Stimulated activated CD8-positive, alpha-beta memory T cell treated with anti-CD3 and anti-CD28 coated beads, Interleukin-4, amount 100 ng/mL, for 1 hour (primary cell): ENCODE measurements at places on chromosomes 12 and 14.

DNA sequence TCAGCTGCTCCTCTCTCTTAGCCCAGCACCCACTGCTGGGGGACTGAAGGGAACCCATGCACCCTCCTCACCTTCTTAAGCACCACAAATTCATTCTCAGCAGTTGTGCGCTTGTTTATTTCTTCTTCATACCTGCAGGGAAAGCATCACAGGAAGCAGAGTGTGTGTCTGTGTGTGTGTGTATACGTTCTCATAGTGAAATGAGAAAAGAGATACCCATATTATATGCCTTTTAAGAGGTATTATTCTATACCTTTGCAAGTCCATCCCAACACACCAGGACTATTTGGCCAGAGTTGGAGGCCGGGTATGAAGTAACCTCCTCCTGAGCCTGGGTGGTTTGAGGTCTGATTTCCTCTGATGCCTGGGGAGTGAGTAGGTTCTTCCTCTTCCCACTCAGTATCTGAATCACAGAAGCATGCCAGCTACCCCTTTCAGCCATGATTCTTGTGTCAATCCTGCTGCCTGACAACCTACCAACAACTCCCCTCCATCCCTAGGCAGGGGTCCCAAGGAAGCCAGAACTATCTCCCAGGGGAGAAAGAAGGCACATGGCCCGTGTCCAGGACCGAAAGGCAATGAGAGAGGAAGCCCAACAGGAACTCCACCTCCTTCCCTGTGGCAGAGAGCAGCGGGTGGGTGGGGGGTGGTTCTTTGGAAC lies 3.0 kb downstream of the KRT73 start:
- no peak for DNase-seq

DNA sequence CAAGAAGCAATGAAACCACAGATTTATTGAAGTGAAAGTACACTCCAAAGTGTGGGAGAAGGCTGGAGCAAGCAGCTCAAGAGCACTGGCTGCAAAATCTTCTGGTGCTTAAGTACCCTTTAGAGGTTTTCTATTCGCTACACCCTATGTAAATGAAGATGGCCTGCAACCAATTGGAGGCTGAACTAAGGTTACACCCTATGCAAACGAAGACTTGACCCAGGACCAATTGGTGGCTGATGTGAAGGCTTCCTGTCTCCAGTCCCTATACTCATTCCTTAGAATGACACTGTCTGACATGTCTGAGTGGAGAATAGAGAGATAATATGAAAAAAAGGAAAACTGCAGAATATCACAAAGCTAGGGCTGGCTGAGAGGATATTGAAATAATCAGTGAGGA lies 57.2 kb downstream of the ALG10B start:
- no peak for DNase-seq

- no peak for DNase-seq
Measured at GRCh38 chr12:71763677-71764379, 9.2 kb downstream of the RAB21 start.

GRCh38 chr14:59200195-59200594 lies 11.7 kb downstream of the DAAM1 start:
- no peak for DNase-seq

- DNase-seq: peak; percentile 47
Measured at GRCh38 chr14:51780006-51780692, 80.3 kb upstream of the GNG2 start.

GRCh38 chr12:49527361-49528130 lies 11.3 kb upstream of the KCNH3 start:
- DNase-seq: no peak

GRCh38 chr14:23445773-23446172 lies 10.3 kb upstream of the MYH7 start:
- no peak for DNase-seq

DNA sequence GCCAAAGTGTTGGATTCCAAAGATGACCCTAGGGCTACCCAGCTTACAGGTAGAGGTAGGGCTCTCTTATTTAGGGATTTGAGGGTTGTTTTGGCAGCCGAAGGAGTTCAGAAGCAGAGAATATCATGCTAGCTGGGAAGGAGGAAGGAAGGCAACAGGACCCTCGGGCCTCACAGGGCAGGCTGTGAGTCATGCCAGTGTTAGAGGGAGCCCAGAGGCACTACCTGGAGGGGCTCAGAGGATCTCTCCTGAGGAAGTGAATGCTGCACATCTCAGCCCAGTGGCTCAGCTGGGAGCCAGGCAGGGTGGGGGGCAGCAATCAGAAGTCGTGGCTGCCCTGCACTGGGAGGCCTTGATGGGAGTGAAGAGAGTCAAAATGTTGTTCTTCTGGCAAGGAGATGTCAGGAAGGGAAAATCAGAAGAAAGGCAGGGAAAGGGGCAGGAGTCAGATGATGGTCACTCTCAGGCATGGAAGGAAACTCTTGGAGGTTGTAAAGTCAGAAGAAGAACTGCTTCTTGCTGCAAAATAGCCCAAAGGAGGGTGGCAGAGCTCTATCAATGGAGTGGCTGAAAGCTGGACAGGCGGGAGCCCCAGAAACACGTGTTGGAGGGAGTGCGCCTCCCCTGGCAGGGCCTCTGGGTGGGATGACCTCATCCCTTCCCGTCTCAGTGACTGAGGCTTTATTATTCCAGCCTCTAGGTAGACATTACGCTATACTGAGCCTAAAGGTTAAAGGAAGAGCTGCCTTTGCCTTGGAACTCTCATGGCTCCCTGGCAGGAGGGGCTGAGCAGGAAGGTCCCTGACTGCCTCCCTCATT lies 141.3 kb downstream of the SMOC1 start:
- DNase-seq: no peak

DNA sequence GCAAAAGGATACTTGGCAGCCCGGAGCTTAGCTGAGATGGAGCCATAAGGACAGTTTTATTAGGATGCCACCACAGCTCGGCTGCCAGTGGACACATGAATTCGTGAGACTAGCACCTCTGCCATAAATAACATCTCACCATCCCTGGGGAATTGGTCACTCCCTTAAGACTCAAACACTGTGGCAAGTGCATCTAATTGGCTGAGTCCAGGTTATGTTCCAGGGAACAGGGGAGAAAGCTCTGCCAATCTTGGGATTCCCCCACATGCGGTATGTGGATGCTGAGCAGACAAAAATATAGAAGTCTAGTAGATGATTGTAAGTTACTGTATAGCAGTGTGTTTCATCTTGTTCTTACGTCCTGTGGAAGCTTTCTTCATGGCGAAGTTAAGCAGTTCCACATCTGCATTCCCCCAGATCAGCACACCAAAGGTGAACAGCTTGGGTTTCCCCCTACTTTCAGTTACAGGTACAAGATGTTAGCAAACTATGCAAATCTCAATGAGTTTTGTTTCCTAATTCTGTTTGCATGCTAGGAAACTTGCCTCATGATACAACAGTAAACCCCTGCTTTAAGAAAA lies 131.1 kb downstream of the ETV6 start:
- DNase-seq: no peak

DNA sequence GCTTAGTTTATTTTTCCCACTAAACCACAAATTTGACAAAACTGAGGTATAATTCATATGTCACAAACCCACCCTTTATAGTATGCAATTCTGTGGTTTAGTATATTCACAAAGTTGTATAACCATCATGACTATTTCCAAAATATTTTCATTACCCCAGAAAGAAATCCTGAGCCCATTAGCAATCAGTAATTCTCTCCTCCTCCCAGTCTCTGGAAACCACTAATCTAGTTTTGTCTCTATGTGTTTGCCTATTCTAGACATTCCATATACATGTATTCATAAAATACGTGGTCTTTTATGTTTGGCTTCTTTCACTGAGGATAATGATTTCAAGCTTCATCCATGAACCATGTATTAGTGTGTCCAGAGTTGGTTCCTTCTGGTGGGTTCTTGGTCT lies 267.6 kb downstream of the AEBP2 start:
- DNase-seq: no peak

DNA sequence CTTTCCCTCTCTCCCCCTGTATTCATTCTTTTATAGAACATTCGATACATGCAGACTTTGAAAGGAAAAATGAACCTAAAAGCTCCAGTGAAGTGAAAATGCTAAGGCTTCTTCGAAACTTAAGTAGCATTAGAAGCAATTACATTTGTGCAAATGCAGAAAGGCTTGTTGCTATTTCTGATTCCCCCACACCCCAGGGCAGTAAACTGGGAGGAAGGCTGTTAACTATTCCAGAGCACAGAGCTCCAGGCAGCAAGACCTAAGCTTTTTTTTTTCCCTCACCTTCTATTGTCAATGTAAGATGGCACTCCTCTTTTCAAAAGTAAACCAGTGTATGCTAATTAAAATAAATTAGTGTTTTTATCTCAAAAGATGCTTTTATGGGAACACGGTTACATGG lies 448.9 kb upstream of the TBX3 start:
- DNase-seq: no peak

GRCh38 chr14:23644195-23644918 lies 8.2 kb downstream of the DHRS2 start:
- no peak for DNase-seq

DNA sequence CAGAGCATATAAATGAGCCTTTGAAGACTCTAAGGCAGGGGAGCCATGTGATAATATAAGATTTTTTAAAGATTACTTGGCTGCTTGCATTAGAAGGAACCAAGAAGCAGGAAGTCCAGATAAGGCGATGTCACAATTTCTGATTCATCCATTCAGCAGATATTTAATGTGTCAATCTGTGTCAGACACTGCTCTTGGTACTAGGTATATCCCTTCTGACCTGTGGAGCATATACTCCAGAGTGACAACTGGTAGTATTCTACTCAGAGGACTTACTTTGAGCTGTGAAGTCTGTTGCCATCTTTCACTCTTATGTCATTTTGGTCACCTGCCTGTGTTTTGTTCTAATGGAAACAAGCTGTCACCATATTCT lies 10.7 kb downstream of the EID3 start:
- no peak for DNase-seq

GRCh38 chr12:32777159-32777558 lies 21.5 kb upstream of the YARS2 start:
- no peak for DNase-seq

DNA sequence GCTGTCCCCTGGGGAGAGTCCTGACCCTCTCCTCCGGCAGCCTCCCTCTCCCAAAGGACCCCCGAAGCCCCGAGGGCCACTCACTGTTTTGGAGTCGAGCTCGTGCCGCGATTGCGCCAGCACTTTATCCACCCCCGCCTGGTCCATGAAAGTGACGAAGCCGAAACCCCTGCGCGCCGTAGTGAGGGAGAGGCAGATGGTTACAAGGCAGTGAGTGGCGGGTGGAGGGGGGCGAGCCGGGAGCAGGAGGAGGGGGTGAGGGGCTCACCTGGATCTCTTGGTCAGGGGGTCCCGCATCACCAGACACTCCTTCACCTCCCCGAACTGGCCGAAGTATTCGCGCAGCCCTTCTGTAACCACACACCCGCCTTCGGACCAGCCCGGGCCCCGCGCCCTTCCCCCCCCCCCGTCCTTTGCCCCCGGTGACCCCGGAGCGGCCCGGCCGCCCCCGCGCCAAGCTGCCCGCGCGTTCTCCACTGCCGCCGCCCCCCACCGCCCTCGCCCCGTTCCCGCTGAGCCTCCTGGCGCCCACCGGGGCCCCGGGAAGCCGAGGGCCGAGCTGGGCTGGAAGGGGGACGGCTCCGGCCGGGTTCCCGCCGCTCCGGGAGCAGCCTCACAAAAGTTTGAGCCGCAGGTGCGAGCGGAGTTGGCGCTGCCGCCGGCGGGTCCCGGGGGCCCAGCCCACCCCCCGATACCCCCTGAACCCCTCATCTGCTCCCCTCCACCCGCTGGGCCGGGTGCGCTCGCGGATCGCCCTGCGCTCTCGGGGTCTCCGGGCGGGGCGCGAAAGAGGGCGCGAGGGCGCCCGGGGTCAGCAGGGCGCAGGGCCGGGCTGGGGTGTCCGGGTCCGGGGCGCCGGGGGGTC lies 808 bp downstream of the MSI1 start:
- no peak for DNase-seq

DNA sequence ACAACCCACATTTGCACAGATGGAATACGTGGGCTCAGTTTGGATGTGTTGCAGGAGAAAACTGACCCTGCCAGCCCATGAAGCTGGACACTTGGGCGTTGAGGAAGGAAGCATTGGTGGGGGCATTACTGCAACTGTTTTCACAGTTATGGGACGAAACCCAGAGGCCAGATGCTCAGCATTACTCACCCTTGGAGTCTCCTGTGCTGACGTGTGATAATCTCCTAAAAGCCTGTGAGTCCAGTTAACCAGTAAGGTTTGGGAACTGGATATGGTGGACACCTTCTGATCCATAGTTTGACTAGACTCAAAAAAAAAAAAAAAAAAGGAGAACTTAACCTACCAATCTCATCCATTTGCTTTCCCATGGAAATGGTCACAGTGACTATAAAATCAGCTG lies 52.8 kb upstream of the EGLN3 start:
- DNase-seq: no peak

- DNase-seq: no peak
Measured at GRCh38 chr12:29695026-29695425, 88.7 kb downstream of the TMTC1 start.
